ENCODE measurements at places on chromosomes 1 and 21.

DNA sequence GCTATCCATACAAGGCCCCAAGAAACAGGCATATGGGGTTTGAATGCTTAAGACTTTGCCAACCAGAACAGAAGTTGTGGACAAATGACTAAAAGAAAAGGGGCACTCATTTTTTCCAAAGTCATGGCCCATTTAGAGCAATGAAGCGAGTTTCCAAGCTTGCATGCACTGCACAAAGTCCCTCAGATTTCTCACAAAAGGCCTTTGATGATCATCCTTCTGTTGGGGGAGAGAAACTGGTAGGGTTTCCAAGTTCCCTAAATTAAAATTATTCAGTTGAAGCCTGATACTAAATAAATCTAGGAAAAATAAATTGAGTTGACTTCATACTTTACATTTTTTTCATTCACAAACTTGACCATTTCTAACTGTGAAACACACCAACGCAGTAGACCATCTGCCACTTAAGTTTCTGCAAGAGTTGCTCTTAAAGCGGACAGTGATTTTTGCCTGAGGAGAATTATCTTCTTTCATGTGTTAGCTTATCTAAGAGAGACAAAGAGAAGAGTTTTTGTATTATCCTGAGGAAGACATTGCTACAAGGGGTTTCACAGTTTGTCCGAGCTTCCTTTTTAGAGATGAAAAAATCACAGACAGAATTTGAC lies 139.2 kb downstream of the SEC16B start:
- DNase-seq: no peak

- DNase-seq: no peak
These were observed 371.2 kb upstream of the PLXNA2 start for GRCh38 chr1:208615371-208615770.

GRCh38 chr1:5943343-5944124 lies 48.7 kb downstream of the NPHP4 start:
- DNase-seq: no peak

- no peak for DNase-seq
These were observed 70.0 kb upstream of the KIAA0040 start for GRCh38 chr1:175262621-175263020.

DNA sequence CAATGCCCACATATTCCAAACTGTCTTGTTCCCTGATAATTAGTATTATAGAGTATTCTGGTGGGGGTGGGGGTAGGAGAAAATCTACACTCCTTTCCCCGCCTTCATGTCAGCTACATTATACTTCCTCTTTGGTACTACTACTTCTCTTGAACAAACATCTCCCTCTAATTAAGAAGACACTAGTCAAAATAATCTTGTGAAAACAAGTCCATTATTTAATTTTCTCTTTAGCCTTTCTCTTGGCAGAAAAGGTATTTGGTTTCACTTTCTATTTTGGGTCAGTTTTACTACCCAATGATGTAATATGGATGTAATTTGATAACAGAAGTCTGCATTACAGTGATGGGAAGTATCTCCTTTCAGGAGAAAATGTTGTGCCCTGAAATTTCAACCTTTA lies 22.5 kb downstream of the NTMT2 start:
- peak; percentile 73 for DNase-seq

GRCh38 chr1:42266253-42267135 lies 68.5 kb downstream of the FOXJ3 start:
- peak; percentile 11 for DNase-seq

- no peak for DNase-seq
These were observed 15.5 kb upstream of the FAM78B start for GRCh38 chr1:166182281-166182680.

DNA sequence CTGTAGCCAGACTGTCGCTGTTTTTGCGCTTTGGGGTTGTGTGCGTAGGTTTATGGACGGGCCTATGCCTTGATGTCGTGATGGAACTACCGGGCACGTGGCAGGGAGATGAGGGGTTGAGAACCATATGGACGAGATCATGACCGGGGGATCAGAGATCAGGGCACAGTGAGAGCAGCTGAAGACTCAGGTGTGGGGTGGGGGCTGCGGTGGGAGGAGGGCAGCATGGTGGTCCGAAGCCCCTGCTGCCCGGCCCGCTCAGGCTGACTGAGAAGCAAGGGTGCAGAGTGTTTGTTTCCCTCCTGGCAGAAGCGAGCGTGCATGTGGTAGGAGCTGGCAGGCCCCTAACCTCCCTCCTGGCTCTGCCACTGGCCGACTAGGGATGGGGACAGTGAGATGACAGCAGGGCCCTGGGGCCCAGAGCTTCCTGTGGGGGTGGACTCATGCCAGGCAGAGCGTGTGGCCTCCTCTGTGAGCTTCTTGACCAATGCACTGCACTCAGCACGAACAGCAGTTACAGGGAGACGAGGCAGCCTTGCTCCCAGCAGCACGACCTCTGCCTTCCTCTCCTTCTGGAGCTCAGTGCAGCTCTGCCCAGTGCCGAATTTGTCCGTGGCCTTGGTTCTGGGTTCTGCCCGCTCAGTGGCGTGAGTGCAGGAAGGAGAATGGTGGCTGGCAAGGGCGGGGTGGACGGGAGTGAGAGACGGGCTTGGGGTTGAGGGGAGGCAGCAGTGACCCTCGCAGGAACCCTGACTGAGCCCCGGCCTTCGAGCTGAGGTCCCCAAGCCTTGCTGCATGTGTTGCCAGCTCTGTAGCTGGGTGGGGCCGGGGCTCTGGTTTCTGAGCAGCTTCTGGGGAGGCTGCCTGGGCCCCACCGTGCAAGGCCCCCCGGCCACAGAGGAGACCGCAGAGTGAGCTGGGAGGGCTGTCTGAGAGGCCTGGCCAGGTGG lies 22.2 kb upstream of the LRRC3 start:
- DNase-seq: no peak

GRCh38 chr1:3732434-3733093 lies 19.7 kb upstream of the CCDC27 start:
- DNase-seq: no peak

DNA sequence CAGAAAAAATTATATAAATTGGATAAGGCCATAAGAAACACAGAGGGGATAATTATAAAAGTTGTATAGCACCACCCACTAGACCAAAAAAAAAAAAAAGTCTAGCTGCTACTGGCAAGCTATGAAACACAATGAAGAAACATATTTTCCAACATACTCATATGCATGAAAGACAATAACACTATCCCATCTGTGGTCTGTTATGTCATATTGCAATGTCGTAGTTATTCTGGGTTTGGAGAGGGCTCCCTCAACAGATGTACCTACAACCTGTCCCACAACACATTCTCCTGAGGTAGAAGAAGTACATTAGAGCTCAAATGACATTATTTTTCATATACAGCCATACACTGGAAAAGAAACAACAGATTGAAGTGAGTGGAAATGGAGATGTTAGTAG lies 517.6 kb upstream of the ADGRL4 start:
- DNase-seq: no peak

- peak; percentile 84 for DNase-seq
These were observed 34.6 kb downstream of the DNTTIP2 start for GRCh38 chr1:93844262-93845045.

DNA sequence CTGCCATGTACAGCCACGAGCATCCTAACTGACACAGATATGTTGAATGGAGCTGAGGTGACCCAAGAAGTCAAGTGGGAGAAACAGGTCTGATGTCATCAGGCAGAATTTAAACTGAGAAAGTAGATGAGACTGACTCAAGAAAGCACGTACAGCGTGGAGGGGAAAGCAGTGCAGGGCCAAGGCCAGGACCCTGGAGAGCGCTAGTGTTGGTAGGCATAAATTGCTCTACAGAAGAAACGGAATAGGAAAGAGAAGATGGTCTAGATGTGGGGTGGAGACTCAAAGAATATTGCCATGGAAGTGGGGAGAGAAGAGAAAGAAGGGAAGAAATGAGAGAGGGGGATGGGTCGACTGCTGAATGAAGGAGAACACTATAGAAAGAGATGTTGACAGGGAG lies 45.3 kb upstream of the GJB5 start:
- no peak for DNase-seq

- no peak for DNase-seq
These were observed 39.3 kb upstream of the DUSP10 start for GRCh38 chr1:221781102-221781755.

DNA sequence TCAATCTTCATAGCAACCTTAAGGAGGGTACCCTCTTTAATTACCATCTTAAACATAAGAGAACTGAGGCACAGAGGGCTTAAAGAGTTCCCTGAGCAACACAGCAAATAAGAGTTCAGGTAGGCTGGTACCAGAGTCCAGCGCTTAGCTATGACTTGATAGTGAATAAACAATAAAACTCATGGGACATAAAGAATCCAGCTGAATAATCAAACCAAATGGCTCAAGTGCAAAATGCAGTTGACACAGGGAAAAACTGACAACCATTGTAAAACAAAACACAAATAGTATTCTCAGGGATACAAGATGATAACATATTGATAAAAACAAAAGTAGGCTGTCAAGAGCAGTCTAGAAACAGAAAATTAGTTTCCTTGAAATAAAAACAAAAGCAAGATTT lies 176.9 kb upstream of the HMGB4 start:
- DNase-seq: no peak
